Activated T-helper 17 cell treated with anti-CD3 and anti-CD28 coated beads, Interleukin-2, amount 50 U/mL, for 72 hours (primary cell): ENCODE measurements at places on chromosomes 2 and 18.

- no peak for ATAC-seq
These were observed 195.9 kb upstream of the ZNF804A start for GRCh38 chr2:184402381-184402780.

DNA sequence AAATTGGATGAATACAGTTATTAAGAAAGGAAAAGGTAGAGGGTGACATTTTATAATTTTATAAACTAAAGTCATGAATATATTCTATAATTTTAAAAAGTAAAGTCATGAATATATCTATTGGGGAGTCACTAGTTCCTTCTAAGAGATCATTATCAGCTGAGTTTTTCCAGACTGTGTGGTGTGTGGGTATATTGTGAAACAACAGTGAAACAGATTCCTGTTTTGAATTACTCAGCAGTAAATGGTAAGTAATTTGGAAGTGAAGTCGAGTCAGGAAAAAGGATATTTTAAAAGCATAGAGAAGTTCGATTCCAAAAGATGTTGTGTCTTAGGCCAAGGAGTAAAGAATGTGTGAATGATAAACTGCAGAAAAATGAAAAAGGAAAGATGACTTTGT is 1018.2 kb upstream of the NXPH2 start:
- no peak for ATAC-seq

- ATAC-seq: no peak
These were observed 106.2 kb downstream of the KCNF1 start for GRCh38 chr2:11017921-11018320.

- ATAC-seq: no peak
These were observed 18.2 kb upstream of the CALCRL start for GRCh38 chr2:187466129-187466792.

DNA sequence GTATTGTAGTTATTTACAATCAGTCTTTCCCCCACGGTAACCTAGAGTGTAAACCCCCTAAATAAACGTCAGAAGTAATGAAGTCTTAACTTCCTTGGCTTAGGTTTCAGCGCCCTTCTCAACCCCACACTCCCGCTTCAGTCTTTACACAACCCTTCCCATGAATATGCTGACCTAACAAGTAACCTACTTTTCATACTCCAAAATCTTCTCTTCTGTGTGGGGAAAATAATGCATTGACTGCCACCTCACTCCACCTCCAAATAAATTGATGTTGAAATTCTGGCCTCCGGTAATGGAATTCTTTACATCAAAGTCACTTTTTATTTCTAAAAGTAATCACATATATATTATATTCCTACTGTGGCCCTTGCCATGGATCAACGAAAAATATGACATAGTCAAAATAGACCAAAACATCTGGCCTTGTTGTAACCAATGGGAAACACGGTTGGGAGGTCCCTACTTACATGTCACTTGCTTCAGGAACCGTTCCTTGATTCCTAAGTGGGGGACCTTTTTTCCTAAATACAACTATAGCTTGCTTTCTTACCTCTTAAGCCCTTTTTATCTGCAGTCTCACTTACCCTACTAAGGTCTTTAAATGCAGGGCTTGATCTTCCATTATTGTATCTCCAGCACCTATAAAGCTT is 961 bp downstream of the GEN1 start:
- ATAC-seq: no peak

GRCh38 chr2:234761910-234762309 is 189.9 kb upstream of the SH3BP4 start:
- no peak for ATAC-seq

- no peak for ATAC-seq
These were observed 272.5 kb upstream of the PXDN start for GRCh38 chr2:2016651-2017311.

- no peak for ATAC-seq
These were observed 63.5 kb downstream of the NRP2 start for GRCh38 chr2:205745661-205746419.

DNA sequence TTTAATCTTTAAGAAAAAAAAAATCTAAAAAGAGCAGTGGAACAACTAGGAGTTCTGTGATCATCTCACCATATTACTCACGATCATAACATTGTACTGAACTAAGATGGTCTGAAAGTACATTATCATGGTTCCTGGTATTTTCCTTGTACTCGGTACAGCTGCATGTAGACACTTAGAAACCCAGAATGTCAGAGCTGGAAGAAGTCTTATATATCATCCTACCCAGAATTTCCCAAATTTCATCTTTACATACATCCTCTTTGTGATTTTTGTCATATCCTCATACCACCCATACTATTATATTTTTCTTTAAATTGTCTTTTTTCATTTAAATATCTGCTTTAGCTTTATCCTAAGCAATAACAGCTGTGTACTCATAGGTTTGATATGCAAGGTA is 12.4 kb upstream of the ST3GAL5 start:
- ATAC-seq: no peak

- no peak for ATAC-seq
These were observed 103.4 kb upstream of the SERTAD2 start for GRCh38 chr2:64757126-64757525.

DNA sequence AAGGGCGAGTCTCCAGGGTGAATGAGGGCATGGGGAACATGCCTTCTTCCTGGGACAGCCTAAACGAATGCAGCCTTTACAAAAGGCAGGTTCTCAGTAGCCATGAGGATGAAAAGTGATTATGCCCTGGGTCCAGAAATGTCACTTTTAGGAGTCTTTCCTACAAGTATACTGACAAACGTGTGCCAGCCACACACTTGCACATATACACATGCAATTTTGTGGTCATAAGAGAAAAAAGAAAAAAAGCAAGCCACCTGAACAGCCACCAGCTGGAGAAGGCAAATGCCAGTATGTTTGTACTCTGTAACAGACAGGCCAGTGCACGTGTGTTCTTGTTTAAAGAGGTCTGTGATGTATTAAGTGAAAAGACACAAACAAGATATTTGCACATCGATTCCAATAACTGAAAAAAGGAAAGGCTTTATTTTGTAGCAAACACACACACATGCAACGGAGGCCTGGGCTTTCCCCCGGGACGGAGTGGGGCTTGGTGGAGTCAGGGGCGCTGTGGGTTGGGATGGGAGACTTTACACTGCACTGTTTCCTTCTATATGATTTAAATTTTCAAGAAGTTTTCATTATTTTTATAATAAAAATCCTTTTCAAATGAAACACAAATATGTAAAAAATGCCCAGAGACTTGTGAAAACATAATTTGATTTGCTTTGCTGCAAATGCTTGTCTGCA is 108.4 kb downstream of the FAM210A start:
- no peak for ATAC-seq

DNA sequence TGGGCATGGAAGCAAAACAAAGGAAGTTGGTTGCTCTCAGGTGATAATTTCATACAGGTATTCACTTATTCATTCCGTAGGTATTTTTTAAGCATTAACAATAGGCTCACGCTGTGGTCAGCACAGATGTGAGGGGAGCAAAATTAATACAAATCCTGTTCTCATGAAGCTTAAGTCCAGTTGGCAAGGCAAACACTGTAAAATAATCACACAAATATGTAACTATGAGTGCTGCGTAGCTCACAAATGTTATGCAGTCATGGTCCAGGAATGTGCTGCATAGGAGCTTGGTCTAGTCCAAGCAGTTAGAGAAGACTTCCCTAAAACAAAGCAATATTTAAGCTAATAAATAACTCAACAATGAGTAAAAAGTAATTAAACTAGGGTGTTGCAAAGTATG is 23.9 kb downstream of the SP5 start:
- ATAC-seq: no peak

GRCh38 chr2:102473020-102473419 is at the start of gene SLC9A4:
Gene SLC9A4 (plus strand): TSS chr2:102473226. CDS start chr2:102473760, 534 bp downstream.
- ATAC-seq: no peak
